ENCODE measurements at places on chromosomes 11 and 22.

GRCh38 chr22:24525416-24526037 lies 29.4 kb downstream of the GUCD1 start:
- peak; percentile 58 for DNase-seq

DNA sequence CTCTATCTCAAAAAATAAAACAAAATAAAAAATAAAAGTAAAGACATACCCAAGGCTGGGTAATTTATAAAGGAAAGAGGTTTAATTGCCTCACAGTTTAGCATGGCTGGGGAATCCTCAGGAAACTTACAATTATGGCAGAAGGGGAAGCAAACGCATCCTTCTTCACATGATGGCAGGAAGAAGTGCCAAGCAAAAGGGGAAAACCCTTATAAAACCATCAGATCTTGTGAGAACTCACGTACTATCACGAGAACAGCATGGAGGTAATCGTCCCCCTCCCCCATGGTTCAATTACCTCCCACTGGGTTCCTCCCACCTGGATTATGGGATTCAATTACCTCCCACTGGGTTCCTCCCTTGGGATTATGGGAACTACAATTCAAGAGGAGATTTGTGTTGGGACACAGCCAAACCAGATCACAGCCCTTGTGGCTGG lies 8.3 kb upstream of the SSTR3 start:
- no peak for DNase-seq

DNA sequence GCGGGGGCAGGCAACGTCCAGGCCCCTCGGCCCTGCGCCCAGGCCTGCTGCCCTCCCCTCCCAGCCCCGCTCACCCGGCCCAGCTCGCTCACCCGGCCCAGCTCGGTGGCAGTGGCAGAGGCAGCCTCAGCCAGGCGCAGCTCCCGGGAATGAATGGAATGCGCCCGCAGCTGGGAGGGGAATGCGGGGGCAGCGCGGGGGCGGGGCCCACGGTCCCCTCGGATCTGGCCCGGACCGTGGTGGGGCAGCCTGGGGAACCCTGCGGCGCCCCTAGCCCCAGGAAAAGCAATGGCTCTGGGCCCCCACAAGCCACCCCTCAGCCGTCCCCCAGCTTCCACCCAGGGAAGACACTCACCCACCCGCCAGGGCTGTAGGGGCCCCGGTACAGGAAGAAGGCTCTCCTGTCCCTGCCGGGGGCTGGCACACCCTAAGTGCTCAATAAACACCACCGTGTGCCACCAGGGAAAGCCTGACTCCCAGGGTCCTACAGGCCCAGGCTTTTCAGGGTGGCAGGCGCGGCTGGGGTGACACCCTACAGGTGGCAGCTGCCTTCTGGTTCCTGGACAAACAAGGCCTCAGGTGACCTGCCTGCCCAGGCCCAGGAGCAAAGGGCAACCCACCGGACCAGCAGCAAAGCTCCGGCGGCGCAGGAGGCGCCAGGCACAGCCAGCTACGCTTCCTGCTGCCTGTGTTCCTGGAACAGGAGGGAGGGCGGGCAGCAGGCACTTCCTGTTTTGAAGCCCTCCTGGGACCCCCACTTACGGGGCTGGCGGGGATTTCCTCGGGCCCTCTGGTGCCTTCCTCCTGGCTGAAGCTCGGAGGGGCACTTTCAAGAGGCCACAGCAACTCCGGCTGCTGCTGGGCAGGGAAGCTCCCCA lies 13.8 kb downstream of the PLXNB2 start:
- DNase-seq: no peak

DNA sequence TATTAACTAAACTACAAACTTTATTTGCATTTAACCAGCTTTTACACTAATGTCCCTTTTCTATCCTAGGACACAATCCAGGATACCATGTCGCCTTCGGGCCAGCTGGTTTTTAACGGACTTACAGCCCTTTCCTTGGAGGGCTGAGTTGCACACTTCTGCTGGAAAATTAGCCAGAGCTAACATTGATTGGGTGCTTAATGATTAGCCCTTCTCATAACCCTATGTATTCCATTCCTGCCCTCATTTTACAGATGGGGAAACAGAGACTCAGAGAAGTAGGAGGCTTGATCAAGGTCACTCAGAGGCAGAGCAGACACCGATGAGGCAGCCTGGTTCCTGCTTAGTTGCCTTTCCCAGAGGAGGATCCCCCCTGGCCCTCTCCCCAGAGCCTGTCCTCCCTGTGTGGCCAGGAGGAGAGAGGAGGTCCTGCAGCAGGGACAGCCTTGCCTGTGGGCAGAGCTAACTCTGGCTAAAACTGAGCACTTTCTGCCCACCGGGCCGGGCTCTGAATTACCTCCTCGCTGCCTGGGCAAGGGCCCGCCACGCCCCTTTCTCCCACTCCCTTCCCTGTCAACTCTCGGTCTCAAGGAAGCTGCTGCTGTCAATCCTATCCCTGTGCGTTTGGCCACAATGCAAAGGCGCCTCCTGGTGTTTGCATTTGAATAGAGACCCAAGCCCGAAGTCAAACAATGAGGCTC lies 59.6 kb upstream of the PAX6 start:
- peak; percentile 18 for DNase-seq

GRCh38 chr11:59267196-59267595 lies 54.5 kb upstream of the MPEG1 start:
- no peak for DNase-seq

GRCh38 chr11:102196816-102197215 lies 86.6 kb downstream of the YAP1 start:
- no peak for DNase-seq

DNA sequence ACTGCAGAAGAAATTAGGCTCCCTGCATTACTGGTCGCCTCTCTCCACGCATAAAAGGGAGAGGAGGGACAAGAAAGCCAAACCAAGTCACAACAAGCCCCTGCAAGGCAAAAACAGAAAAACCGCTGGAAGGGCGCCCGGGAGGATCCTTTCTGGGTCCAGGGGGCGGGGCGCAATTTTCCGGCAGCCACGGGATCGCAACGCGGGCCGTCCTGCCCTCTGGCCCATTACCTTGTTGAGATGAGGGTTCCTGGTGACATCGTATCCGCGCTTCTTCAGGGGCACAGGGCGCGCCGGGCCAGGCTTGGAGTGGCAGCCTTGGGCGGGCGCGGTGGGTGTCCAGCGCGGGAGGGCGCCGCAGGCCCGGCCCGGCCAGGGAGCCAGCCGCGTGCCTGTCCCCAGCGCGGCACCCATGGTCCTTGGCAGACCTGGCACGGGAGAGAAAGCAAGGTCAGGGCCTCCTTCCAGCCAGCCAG lies 847 bp downstream of the ME3 start:
- no peak for DNase-seq

GRCh38 chr11:121393855-121394254 lies 58.3 kb upstream of the SORL1 start:
- DNase-seq: no peak

GRCh38 chr11:35288817-35289541 lies 130.4 kb downstream of the SLC1A2 start:
- no peak for DNase-seq

GRCh38 chr22:46569055-46569847 lies 31.8 kb upstream of the CELSR1 start:
- no peak for DNase-seq

- DNase-seq: no peak
Measured at GRCh38 chr11:88064097-88064705, 111.0 kb downstream of the RAB38 start.

DNA sequence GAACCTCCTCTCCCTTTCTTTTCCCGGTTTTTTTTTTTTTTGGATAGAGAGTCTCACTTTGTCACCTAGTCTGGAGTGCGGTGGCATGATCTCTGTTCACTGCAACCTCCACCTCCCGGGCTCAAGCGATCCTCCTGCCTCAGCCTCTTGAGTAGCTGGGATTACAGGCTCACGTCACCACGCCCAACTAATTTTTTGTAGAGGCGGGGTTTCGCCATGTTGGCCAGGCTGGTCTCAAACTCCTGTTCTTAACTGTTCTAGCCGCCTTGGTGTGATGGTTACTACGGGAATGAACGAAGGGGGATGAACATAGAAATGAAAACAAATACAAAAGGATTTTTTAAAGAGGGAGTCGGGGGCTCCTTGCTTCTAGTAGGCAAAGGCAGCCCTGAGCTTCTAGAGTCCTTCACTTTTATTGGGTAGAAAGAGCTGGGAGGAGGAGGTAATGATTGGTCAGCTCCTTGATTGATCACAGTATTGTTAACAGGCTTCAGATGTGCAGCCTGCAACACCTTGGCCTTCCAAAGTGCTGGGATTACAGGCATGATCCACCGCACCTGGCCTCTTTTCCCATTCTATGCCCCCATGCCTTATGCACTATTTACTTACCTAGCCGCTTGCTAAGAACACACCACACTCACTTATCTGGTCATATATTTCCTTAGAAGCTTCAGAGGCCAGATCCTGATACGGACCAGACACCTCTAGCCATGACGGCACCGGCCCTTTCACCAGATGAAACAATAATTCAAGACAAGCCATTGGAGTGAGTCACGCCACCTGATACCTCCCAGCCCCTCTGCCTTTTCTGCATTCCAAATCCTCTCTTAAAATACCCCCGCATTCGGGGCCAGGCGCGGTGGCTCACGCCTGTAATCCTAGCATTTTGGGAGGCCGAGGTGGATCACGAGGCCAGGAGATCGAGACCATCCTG lies 20.7 kb downstream of the SUSD2 start:
- no peak for DNase-seq

- no peak for DNase-seq
Measured at GRCh38 chr22:27129266-27129665, 471.9 kb downstream of the MIAT start.

DNA sequence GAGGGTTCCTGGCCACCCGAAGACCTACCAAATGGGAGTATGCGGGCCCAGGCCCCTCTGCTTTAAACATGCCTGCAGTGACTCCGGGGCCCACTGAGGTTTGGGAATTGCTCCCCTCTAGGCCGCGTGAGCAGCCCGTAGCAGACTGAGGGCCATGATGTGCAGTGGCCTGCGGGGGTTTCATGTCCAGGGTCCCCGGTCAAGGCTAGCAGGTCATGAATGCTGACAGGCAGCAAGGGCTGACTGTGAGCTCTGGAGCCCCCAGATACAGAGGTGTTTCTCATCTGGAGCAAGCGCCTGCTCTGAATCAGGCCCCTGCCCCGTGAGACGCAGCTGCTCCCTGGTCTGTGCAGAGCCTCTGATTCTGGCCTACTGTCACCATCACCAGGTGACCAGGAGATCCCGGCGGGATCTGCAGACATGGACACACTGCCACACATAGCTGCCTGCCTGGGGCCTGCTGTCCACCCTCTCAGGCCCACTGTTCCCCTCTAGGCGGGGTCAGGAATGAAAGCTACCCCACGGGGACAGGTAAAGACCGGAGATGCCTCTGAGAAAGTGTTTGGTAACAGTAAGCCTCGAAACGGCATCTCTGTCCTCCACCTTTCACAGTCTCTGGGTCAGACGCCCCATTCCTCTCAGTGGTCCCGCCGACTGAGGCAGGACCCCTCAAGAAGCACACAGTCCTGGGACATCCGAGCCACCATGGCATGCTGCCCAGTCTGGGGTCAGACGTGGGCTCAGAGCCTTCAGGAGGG lies 73.3 kb downstream of the PARVB start:
- DNase-seq: no peak

DNA sequence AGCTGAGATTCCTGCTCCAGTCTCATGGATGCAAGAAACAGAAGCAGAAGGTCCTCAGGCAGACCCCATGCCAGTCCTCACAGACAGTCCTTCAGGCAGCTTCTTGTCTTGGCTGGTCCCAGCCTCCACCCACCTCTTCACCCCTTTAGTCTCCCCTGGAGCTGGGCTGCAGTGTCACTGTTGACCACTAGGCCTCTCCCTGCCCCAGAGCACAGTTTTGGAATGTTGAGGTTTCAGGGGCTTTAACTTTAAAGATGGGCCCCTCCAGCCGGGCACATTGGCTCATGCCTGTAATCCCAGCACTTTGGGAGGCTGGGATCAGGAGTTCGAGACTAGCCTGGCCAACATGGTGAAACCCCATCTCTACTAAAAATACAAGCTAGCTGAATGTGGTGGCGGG lies 39.5 kb upstream of the GCAT start:
- no peak for DNase-seq

- no peak for DNase-seq
Measured at GRCh38 chr22:24140357-24140756, 40.9 kb upstream of the SUSD2 start.

- no peak for DNase-seq
Measured at GRCh38 chr22:33871935-33872334, 48.3 kb downstream of the LARGE1 start.

DNA sequence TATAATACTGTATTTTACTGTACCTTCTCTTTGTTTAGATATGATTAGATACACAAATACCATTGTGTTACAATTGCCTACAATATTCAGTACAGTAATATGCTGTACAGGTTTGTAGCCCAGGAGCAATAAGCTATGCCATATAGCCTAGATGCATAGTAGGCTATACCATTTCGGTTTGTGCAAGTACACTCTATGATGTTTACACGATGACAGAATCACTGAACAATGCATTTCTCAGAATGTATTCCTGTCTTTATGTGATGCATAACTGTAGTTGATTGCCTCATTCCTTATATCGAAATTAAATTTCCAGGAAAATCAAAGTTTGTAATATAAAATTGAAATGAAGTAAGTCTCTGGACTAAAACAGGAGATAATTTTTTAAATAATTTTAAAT lies 49.3 kb upstream of the OR5P2 start:
- DNase-seq: peak; percentile 20

- DNase-seq: no peak
Measured at GRCh38 chr11:130865091-130865773, 51.0 kb downstream of the SNX19 start.

DNA sequence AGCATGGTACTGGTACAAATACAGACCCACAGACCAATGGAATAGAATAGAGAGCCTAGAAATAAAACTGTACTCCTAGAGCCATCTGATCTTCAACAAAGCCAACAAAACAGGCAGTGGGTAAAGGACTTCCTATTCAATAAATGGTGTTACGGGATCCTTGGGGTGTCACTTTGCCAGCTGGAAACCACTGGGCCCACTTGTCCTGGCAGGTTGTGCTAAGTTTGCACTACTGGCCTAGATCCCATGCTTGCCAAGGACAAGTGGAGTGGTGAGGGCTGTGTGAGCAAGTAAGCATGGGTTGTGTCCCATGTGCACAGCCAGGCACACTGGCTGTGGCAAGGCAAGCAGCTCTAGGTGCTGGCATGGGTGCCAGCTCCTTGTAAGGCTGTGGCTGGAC lies 8.8 kb upstream of the ISX start:
- no peak for DNase-seq

DNA sequence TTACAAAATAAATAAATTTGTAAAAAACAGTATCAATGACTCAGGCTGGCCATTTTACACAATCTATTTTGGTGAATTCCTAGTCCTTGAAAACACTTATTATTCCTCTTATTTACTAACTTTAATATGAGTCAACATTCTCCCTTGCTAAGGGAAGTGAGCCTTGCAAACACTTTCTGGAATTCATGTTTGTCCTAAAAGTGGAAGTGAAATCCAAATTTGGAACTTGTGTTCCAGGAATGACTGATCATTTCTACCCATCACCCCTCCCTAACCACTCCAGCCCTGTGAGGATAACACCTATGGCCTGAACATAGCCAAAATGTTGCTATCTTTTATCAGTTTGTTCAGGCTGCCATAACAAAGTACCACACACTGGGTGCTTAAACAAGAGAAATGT lies 83.1 kb downstream of the OR5AK2 start:
- peak; percentile 12 for DNase-seq
